ENCODE measurements at places on chromosomes 6 and 20.

DNA sequence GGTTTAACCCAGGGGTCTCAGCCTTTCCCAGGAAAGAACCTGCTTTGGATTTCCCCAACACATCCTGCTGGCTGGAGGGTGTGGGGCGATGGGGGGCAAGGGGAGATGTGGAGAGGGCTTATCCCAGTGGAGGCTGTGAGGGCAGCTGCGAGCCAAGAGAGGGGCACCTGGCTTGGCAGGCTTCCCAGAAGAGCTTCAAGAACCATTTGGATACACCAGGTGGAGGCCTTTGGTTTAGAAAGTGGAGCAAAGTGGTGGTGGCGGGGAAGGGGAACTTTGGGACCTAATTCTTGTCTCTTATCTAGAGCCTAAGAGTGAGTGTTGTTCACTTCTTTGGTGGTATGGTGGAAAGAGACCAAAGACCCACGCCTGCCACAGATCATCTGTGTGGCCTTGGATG lies 12.4 kb downstream of the CD40 start:
- DNase-seq: no peak

DNA sequence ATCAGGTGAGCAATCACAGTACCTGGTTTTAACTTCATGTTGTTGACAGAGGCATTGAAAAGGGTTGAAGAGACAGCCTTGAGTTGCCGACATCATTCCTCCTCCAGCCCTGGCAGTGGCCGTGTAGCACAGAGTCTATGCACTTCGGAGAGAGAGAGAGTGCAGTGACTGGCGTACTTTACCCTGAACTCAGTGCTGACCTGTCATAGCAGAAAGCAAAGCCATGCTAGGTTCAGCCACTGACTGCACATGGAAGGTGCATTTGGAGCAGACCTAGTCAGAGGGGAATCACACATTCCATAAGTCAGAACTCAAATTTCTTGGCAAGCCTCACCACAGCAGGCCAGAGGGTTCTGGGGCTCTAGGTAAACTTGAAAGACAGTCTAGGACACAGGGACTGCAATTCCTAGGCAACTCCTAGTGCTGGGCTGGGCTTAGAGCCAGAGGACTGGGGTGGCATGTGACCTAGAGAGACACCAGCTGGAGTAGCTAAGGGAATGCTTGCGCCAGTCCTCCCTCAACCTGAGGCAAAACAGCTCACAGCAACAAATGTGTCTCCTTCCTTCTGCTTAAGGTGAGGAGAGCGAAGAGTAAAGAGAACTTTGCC lies 69.1 kb downstream of the ELOVL4 start:
- peak; percentile 7 for DNase-seq

DNA sequence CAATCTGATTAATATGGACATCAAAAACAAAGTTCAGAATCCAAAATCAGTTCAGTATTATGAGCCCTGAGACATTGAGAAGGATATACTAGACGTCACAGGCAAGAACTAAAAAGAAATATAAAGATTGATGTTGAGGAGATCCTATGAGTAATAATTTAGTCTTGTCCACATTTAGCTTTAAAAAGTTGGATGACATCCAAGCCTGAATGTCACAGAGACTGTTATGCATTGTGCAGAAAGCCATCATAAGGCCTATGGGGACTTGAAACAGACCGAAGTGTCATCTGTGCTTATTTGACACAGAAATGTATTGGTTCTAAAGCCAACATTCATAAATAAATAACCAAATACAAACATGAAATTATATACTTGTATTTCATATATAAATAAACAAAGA lies 581.8 kb upstream of the MMS22L start:
- DNase-seq: no peak

- no peak for DNase-seq
These were observed 78.6 kb downstream of the TPBG start for GRCh38 chr6:82442061-82442719.

DNA sequence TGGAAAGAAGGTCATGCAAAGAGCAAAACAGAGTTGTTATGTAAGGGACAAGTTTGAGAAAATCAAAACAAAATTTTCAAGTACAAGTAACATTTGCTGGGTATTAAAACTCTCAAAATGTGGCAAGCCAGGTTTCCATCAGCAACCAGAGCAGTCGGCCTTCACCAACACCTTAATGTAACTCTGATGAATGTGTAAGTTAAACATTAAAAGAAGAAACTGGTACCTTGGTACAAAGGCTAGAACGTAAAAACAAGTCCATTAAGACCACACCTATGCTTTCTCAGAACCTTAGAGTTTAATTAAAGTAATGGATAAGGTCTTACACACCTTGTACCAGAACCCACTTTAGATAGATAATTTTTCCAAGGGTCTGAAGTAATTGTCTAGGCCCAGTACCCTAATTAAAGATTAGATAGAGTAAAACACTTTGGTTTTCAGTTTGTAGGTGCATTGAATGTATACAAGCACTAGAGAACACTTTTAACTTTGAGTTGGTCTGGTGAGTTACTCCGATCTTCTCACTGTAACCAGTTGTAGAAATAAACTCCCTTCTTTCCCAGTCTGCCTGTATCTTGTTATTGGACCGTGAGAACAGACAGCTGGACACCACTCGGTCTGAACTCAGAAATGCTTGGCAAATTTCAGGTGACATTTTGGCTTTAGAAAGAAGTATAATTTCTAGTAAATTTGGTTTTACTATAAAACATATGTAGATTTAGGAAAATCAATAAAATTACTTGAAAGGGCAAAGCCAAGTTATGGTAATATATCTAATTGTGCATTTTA lies 319.4 kb downstream of the HTR1B start:
- no peak for DNase-seq

GRCh38 chr6:135230711-135231468 lies 49.8 kb downstream of the MYB start:
- no peak for DNase-seq

DNA sequence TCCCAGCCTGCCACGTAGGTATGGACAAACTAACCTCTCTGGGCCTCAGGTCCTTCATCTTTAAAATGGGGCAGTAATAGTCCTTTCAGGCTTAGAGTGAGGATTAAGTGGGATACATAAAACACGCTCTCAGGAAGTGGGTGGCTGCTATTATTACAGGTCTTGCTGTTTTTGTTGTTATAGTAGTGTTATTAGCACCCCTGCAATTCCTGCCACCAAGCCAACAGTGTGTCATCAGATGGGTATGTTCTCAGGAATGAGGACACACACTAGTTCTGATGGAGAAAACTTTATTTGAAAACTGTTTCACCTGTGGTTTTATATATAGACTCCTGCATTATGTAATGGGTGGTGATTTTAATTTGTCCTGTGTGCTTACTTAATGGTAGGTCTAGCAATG lies 131.7 kb downstream of the LRRC1 start:
- DNase-seq: no peak

- no peak for DNase-seq
These were observed 3.5 kb downstream of the COL9A3 start for GRCh38 chr20:62820208-62820961.

DNA sequence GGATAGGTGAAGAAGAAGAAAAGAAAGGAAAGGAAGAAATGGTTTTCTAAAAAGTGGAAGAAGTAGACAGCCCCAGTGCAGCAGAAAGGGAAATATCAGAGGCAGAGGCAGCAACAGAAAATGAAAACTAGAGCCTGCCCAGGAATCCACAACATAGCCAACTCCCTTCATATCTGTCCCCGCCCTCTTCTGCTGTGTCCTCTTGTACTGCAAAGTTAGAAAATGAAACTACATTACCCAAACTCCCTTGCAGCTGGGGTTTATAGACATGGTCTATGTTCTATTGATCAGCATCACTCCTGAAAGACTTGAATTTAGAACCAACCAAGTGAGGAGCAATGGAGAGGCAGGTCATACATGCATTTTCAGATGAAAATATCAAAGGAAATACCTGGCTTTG lies 200.5 kb upstream of the PHACTR1 start:
- DNase-seq: no peak

- no peak for DNase-seq
These were observed 15.4 kb upstream of the PAQR8 start for GRCh38 chr6:52346503-52346902.

GRCh38 chr6:139698526-139699176 lies 324.2 kb upstream of the CITED2 start:
- peak; percentile 80 for DNase-seq

DNA sequence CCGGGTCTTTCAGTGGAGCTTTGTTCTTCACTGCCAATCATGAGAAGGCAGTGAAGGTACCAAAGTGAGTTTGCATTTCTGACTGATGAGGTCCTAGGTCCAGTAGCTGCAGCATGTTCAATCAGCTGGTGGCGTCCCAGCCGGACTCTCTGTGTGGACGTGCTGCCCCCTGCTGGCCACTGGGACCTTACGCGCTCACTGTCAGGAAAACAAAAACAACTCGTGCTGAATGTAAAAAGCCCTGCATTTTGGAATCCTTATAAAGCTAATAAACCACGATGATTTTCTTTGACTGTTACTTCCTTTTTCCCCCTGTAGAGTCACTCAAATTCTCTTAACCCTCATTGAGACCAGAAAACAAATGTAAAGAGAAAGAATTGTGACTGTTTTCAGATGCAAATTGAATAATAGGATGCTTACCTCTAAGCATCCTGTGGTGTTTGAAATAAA lies 4.9 kb upstream of the CD24 start:
- peak; percentile 72 for DNase-seq

GRCh38 chr6:161128680-161129196 lies 137.2 kb downstream of the MAP3K4 start:
- DNase-seq: no peak

DNA sequence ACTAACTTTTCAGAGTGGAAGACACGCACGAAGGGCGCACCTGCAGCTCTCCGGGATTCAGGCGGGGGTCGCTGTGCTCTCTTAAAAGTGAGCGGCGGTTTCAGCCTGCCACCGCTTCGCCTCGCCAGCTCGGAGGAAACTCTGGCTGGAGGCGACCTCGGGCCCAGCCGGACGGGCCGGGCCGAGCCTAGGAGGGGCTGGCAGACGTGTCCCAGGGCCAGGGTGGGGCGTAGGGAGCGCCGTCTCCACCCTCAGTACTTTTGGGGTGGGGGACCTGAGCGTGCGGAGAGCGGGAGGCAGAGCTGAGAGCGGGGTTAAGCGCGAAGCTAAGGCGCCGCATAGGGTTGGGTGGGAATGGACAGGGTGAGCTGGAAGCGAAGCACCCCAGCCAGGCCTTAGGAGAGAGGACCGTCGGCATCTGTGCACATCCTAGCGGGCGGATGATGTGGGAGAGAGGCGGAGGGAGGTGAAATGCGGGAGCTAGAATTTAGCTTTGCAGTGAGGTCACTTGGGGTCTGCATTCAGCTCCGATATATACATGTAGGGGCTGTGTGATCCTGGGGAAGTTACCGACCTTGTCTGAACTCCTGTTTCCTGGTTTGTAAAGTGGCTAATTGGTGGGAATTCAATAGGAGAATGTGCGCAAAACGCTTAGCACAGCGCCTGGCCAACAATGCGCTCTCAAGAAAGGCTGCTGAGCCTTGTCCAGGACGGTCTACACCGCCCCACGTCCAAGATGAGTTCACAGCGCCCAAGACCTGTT lies 6.5 kb upstream of the TFAP2A start:
- DNase-seq: no peak

- DNase-seq: peak; percentile 72
These were observed 71.7 kb downstream of the RCAN2 start for GRCh38 chr6:46419576-46420002.

DNA sequence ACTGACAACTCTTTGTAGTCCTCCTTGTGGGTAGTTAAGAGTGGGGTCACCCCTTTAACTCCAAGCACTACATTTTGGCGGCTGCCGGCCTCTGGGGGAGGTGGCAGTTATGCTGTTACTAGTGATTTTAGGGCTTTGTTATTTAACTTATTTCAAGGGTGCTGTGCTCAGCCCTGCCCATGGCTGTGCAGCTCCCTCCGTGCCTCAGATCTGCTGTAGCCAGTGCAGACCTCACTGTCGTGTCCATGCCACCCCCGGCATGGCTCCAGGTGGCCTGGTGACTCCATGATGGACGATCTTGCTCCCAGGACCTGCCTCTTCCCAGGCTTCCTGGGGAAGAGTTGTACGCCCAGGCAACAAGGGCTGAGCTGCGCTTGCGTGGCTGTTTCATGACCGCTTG lies 15.4 kb downstream of the UQCC2 start:
- no peak for DNase-seq

DNA sequence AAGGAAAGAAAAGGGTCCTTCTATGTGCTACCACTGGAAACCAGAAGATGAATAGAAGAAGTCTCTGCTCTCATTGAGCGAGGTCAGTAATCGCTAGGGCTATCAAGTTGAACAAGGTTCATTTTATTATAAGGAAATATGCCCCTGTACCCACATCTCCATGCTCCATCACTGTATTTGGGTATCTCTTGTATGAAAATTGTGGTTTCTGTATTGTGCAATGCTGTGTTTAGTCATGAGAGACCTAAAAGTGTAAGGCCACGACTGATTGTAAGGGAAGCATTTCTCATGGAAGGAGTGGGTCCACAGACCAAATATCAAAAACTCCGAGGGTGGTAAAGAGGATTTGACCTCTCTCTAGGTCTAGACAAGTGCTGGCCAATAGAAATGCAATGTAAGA lies 3.6 kb upstream of the HS3ST5 start:
- no peak for DNase-seq

DNA sequence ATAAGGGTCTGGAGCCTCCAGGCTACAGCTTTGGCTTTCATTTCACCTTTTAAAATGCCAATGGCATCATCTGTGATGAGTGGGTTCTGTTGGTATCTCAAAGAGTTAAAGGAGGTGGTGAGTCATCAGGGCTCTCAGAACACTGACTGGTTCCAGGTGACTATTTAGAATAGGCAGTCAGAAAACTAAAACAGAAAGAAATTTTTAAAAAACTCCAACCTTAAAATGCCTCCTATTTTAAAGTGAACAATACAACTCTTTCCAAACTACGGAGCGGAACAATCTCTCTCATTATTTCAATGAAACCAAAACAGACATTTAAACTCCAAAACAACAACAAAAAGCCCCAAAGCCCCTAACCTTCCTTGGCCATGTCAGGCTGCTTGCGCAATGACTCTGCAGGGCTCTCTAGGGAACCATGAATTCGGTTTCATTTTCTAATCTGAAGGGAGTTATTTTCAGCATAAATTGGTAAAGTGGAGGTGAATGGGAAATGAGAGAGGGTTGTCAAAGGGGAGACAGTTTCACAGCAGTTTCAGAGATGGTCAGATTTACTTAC lies 194.9 kb downstream of the KIF6 start:
- no peak for DNase-seq

- DNase-seq: no peak
These were observed 2.1 kb downstream of the STX11 start for GRCh38 chr6:144152334-144152900.

DNA sequence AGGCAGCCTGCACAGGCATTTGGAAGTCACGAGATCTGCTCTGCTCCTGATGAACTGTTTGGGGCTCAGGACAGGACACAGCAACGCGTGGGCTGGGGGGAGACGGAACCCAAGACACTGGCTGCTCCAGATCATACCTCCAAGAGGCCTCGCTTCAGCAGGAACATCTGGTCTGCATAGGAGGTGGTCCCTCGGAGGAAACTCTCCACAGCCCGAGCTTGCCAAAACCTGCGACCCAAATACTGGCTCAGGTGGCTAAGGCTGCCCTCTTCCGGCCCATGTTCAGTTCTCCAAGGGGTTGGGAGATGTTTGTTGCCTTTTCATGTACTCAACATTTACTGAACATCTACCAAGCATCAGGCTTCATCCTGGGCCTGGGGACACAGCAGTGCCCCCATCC lies 51.7 kb downstream of the MYH7B start:
- DNase-seq: no peak

GRCh38 chr6:34036357-34037069 lies 109.4 kb downstream of the GRM4 start:
- DNase-seq: no peak
